ENCODE measurements at places on chromosomes 2 and 18. TPM values are rescaled to one million over a fixed set of nuclear protein-coding genes. Genes with fewer than 3 reads are reported as not detected.

Gene REG1B
- not detected for total RNA-seq

Gene PROKR1
- not detected for total RNA-seq

Gene POMC
- not detected for total RNA-seq

Gene DNAJB2
- 32.8 TPM for total RNA-seq

Gene PLA2R1
- 1.9 TPM for total RNA-seq

Gene NT5DC4
- total RNA-seq, result not detected

Gene ARHGAP25
- 0.34 TPM for total RNA-seq

Gene C1GALT1C1L
- total RNA-seq, result 2.0 TPM

Gene MYL1
- not detected for total RNA-seq

Gene OTX1
- total RNA-seq, result 4.5 TPM

Gene SPDYA
- total RNA-seq, result not detected

Gene MYO7B
- 0.09 TPM for total RNA-seq

Gene GPAT2
- total RNA-seq, result not detected

Measured in A549 treated with Mapracorat at 1 μM for 4 hours (cell line).